ENCODE measurements at places on chromosomes 12 and 14.

DNA sequence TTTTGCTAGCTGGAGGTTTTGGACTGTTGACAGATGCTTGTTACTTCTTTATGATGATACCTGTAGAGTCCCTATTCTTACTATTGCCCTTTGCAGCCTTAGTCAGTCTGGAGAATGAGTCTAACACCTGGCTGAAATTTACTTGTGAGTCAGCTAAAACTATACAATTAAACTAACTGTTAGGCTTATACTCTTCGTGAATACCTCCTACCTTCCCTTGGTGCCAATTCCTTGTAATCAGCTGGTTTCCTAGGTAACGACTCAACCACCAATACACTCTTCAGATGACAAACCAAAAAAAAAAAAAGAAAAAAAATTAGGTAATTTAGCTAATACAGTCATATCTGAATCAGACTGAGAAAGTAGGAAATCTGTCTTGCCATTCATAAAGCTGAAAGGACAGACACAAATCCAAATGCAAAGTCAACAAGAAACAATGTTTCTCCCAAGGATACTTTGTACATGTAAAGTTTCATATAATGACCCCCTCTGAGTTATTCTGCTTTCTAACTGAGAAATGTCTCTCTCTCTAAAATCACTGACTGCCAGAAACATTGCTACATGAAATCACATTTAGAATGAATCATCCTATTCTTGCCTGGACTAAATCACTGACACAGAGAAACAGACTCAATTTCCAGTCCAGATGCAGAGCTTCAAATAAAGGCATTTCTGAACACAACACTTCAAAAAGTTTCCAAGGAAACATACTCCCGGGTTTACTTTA is 56.5 kb upstream of the CDKL1 start:
- peak; percentile 80 for DNase-seq

DNA sequence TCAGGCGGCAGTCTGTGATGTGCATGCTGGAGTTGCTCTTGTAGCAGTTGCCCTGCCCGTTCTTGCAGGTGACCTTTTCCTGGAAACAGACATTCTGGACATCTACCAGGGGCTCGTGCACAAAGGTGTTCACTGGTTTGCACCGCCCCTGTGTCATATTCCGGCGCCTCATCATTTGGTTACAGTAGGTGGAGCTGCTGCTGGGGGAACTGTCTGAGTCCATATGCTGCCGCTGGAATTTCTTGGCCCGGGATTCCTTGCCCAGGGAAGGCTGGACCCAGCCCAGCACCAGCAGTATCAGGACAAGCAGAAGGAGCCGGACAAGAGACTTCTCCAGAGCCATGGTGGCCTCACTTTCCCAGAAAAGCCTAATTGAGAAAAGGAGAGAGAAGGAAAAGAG is 918 bp downstream of the RNASE1 start:
- DNase-seq, result no peak

GRCh38 chr14:99756796-99757195 is 36.4 kb upstream of the EML1 start:
- no peak for DNase-seq

- DNase-seq, result no peak
Observed at GRCh38 chr14:72619881-72620280, 274.0 kb downstream of the DPF3 start.

DNA sequence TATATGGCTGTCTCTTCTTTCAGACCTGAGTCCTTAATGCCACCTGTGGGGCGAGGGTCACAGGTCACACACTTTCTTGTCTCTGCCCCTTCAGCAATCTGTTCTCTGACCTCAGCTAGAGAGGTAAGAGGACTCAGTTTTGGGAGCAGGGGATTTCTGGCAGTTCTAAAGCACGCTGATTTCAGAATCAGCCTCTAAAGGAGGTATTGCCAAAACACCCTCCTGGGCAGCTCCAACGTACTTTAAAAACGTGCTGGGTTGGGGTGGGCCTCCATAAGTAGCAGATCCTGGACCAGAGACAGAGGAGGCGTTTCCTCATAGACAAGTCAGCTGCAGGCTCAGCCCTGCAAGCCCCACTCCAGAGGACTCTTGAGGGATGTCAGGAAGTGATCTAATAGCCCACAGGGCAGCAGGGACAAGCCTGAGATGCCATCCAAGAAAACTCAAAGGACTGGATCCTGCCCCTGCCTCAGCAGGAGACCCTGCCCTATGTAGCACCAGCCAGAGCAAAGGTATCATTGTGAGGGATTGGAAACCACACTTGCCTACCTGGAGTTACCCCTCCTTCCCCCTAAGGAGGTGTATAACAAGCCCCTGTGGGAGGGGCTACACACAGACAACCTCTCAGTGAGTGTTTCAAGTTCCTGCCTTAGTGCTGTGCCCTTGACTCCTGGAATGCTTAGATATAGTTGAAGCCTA is 8.5 kb downstream of the CTDSP2 start:
- peak; percentile 81 for DNase-seq

- DNase-seq, result no peak
Observed at GRCh38 chr14:51595881-51596455, 55.7 kb upstream of the FRMD6 start.

DNA sequence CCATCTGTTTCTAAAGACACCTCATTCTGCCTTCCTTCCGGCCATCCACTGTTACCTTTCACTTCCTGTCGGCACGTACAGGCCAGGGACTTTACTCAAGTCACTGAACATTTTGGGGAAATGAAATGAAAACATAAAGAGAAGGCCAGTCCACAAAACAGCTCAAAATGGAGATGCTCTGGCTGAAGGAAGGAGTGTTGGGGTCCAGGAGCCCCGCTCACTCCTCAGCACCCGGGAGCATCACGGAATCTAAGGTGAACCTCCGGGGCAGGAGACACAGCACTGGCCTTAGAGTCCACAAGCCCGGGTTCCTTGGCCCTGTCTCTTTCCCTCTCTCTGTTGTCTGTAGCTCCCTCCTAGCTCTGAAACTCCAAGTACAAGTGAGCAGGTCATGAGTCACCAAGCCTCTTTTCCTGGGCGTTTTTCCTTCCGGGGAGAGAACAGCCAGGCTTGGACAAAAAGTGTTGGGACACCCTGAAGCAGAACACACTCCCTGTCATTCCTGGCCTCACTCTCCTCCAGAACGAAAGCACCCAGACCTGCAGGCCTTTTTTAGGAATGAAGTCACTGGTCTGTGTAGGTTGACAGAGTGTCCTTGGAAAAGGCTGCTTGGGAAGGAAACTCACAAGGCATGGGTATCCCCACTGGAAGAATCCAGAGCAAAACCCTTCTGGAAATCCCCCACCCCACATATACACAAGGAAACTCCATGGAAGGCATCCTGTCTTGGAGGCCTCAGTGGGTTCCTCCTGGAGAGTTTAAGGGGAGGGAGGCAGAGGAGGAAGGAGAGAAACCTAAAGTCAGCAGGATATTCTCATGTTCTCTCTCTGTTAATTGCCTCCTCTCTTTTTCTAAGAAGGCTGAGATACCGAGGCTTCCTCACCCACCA is 245.3 kb downstream of the ZFP36L1 start:
- DNase-seq, result peak; percentile 95

GRCh38 chr12:116138781-116139180 is 138.7 kb downstream of the MED13L start:
- DNase-seq, result no peak

DNA sequence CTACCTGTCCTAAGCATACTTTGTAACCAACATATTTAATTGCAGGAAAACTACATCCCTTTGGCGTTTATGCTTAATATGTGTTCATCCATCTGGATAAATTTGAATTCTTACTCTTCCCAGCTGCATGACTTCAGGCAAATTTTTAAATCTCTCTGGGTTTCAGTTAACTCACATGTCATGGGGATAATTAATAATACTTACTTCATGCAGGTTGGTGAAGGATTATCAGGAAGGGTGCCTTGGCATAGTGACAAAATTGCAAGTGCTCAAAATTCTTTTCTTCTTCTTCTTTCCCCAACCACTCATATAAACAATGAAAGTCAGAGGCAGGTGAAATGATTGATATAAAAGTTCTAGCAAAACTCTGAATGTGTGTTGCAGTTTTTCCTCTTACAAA is 15.9 kb downstream of the SYT10 start:
- DNase-seq, result peak; percentile 71

- DNase-seq, result no peak
Observed at GRCh38 chr14:43408472-43408871, 1098.6 kb downstream of the FSCB start.

DNA sequence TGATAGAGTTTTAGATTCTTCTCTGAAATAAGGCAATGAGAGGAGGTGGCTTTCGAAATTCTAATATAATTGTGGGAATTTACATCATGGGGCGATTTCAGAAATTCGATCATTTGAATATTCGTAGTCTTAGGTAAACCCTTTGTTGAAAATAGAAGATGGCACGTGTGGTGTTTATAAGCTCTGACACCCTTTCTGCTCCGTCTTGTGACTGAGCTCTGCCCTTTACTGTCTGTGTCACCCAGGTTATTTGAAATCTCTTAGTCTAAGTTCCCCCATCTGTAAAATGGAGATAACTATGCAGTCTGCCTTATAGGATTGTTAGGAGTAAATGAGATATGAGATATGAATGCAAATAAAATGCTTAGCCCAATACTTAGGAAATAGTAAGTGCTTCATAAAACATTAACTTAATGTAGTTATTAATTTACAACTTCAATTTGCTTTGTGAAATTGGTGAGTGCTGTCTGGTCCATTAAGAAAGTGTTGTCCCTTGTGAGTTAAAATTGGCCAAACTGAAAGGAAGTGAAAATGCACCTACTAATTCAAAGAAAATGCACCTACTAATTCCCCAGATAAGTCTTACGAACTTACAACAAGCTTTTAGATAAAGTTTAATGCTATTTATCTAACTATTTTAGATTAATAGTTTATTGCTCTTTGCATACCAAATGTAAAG is 1.5 kb downstream of the BMAL2 start:
- no peak for DNase-seq

- no peak for DNase-seq
Observed at GRCh38 chr14:23381871-23382270, 5.0 kb downstream of the CMTM5 start.

DNA sequence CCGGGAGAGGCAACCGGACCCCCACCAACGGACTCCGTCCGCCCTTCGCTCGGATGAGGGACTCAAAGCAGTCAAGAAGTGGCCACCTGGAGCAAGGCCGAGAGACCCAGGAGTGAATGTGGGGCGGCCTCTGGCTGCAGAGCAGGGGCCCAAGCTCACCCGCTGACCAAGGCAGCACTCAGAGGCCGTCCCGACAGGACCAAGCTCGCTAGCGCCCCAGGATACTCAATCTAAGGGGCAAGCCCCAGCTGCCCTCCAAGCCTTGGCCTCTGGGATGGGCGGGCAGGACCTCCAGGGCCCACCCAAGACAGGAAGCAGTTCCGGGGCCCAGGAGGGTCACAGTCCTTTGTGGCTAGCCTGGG is 936 bp downstream of the AKT1 start:
- no peak for DNase-seq

DNA sequence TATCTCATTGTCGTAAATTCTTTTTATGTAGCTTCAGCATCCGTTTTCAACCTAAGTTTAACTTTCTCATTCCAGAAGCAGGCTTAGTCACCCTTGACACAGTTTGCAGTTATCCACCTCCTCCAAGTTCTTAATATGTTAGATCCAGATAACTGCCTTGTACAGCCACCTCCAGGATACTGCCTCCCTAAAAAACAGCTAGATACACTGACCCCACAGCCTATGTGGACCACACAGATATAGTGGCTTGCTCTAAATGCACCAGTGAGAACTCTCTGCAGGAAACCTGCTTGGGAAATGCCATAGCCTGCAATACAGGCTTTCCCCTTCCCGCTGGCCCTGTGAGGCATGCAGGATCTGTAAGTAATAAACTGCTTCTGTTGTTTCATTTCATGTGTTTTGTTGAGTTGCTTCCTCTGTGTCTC is 11.1 kb upstream of the RTL1 start:
- peak; percentile 85 for DNase-seq

DNA sequence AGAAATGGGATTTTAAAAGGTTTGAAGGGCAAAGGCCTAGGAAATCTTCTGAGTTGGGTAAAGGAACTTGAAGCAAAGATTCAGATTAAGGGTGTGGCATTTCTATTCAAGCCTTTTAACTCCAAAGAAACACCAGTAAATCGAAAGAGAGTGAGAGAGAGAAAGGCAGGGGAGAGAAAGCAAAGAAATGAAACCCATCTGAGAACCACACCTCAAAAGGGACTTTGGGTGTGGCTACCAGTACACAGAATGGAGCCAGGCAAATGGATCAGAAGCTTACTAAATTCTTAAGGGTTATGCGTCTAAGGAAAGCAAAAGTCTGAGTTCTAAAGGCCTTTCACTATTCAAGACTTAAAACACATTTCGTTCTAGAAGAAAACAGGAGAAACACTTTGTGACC is 277.4 kb downstream of the BCL11B start:
- DNase-seq, result no peak

DNA sequence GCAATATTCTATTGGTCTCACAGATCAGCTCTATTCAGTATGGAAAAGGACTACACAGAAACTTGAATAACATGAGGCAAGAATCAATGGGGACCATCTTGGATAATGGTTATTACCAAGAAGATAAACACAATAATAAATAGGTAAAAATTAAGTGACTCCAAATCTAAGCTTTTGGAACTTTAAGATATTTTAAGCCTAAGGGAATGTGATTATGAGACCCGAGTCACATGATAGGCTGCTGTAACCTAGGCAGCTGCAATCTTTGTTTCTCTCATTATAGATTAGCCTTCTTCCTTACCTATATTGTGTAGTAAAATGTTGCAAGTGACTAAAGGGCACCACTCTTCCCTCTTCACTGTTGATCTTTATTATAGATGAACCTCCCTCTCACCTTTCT is 121.9 kb downstream of the SYT10 start:
- no peak for DNase-seq

GRCh38 chr12:81167694-81168093 is 89.8 kb downstream of the ACSS3 start:
- peak; percentile 62 for DNase-seq

- DNase-seq, result peak; percentile 87
Observed at GRCh38 chr12:65765436-65765813, 58.9 kb upstream of the HMGA2 start.

DNA sequence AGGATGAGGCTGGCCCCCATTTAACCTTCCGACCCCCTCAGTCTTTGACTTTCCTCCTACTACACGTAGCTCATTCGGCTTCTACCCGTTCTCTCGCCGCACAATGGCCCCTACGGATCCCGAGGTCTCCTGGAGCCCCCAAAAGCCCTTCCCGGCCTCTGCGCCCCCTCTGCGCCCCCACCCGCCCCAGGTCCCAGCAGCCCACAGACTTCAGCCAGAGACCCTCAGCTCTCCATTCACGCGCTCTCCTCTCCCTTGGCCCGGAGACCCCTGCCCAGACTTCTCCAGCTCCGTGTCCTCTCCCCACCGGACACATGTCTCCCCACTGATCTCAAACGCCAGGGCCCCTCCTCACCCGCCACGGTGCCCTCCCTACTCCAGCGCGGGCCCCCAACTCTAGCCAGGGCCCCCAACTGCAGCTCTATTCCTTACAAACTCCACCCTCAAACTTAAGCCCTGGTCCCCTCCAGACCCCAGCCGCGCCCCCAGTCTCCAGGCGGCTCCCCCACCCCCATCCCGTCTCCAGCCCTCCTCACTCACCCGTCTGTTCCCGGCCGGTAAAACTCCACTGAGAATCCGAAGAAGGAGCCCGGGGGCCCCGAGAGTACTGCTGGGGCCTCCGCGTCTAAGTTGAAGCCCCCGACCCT is 502 bp downstream of the ITGA5 start:
- DNase-seq, result no peak

GRCh38 chr12:51910691-51911090 is 3.4 kb downstream of the ACVRL1 start:
- no peak for DNase-seq
